ENCODE measurements at places on chromosomes 13 and 19. TPM values are rescaled to one million over a fixed set of nuclear protein-coding genes. Genes with fewer than 3 reads are reported as not detected.

CLEC17A gene
- not detected for total RNA-seq

DNA sequence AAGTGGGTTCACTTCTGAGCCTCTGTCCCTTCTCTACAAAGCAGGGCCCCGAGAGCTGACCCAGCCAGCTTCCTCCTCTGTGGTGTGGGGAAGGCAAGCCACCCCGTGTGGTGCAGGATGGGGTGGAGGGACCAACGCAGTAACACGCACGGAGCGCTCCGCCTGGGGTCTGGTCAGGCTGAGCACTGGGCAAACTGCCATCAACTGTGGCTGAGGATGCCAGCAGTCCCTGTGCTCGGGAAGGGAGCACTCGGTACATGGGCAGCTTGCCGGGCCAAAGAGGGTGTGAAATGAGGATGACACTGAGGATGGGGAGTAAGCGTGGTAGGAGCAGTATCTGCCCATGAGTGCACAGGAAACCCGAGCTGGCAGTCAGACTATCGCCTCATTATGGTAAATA lies 7.6 kb upstream of the GMIP start:
- ATAC-seq: no peak

FFAR2 gene
- total RNA-seq: 0.35 TPM

- ATAC-seq: no peak
These were observed 825 bp upstream of the CARM1 start for GRCh38 chr19:10870501-10870954.

DNA sequence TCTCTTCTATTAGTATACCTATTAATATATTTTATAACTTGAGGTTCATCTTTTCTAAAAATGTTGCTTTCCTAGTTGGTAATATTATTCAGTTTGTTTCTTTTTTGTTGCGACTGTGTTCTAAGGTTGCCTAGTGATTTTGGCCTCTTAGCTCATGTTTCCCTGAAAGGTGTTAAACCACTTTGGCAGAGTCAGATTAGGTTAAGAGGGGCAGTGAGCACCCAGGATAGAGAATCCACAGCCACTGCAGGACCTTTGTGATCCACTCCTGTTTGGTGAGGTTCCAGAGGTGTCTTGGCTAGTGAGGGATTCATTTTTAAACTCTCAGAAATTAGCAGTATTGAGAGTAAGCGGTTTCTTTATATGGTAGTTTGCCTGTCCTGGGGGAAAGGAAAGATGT lies 14.9 kb upstream of the GPR18 start:
- no peak for ATAC-seq

DNA sequence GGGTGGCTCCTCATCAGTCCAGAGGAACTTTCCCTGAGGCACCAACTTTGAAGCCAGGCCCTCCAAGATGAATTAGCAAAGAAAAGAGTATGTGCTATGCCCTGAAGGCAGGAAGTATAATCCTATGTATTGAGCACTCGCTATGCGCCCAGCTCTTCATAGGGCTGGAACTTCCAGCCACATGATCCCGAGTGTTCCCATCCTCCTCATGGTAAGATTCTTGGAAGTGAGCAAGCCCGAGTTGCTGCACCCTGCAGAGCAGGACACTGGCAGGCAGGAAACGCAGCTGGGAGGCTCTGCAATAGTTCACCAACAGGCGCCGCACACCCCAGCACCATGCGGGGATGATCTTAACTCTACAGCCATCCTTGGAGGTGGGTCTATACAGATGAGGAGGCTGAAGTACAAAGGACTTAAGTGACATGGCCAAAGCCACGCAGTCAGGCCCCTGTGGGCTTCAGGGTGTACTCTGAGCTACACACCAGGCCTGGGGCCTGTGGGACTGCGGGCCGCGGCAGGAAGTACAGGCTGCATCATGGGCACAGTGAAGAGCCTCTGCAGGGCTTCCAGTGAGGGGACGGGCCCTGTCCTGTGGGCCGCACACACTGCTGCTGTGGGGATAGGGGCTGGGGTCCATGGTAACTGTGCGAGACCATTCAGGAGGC lies 25.1 kb downstream of the C19orf47 start:
- no peak for ATAC-seq

- ATAC-seq: no peak
These were observed 17.1 kb downstream of the UCHL3 start for GRCh38 chr13:75566658-75567057.

GRCh38 chr13:26784704-26785639 lies 24.4 kb upstream of the GPR12 start:
- ATAC-seq: peak; percentile 63

GRCh38 chr19:45090034-45090433 lies 2.9 kb upstream of the PPP1R37 start:
- ATAC-seq: no peak

- no peak for ATAC-seq
These were observed 25.7 kb upstream of the WASF3 start for GRCh38 chr13:26531742-26532141.

SULT2B1 gene
- total RNA-seq: 0.93 TPM

DNA sequence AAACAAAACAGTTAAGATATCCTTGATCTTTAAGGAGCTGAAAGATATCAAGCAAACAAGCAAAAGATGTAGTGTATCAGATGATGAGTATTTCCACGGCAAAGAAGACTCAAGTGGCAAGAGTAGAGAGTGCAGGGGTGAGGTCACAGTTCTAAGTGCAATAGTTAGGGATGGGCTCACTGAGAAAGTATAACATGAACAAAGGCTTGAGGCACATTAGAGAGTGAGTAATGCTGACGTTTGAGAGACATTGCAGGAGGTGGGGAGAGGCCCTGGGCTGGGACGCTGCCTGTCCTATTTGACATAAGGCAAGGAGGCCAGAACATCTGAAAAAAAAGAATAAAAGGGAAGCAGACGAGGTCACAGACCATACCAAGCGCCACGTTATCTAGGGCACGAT lies 1.4 kb downstream of the DUXA start:
- no peak for ATAC-seq

F2RL3 gene
- total RNA-seq: 5.1 TPM

DNA sequence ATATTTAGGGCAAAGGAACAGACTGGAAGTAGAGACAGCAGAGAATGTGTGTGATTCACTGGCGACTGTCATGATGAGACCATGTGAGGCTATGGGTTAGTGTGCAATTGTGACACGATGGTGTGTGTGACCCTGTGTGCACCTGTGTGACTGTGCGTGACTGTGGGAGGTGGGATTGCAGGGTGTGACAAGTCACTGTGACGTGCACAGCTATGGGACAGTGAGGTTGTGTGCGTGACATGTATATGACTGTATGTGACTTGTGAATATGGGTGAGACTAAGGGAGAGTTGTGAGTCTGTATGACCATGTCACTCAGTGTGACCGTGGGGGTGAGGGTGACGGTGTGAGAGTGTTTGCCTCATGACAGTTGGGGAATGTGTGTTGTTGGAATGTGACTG lies 3.4 kb upstream of the GIPR start:
- ATAC-seq: no peak

- ATAC-seq: no peak
These were observed 132.1 kb downstream of the PCDH17 start for GRCh38 chr13:57763689-57764088.

NLRP4 gene
- total RNA-seq: not detected

CYP4F8 gene
- not detected for total RNA-seq

DNA sequence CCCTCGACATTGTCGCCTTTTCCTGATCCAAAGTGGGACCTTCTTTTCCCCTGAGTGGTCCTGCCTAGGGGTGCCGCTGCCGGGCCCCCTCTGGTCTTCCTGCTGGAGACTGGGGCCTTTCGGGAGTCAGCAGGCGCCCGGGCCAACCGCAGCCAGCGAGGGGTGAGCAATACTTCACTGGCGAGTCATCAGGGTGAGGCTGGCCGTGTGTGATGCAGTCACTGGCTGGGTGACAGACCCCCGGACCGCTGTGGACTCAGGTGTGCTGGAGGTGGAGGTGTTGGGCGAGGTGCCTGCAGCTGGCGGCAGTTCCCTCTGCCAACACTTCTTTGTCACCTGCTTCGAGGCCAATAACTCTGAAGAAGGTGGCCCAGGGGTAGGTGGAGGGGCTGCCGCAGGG lies 1.5 kb upstream of the CGB5 start:
- no peak for ATAC-seq

KLK12 gene
- total RNA-seq: 1.2 TPM

- ATAC-seq: no peak
These were observed 158.5 kb upstream of the KL start for GRCh38 chr13:32857689-32858088.

- peak; percentile 63 for ATAC-seq
These were observed 56.5 kb downstream of the GADD45B start for GRCh38 chr19:2532252-2533071.

GRCh38 chr19:56136362-56136761 lies 4.7 kb upstream of the ZNF444 start:
- ATAC-seq: no peak

ZNF256 gene
- 5.0 TPM for total RNA-seq

DCT gene
- 0.15 TPM for total RNA-seq

MRI1 gene
- total RNA-seq: 51.8 TPM

DNA sequence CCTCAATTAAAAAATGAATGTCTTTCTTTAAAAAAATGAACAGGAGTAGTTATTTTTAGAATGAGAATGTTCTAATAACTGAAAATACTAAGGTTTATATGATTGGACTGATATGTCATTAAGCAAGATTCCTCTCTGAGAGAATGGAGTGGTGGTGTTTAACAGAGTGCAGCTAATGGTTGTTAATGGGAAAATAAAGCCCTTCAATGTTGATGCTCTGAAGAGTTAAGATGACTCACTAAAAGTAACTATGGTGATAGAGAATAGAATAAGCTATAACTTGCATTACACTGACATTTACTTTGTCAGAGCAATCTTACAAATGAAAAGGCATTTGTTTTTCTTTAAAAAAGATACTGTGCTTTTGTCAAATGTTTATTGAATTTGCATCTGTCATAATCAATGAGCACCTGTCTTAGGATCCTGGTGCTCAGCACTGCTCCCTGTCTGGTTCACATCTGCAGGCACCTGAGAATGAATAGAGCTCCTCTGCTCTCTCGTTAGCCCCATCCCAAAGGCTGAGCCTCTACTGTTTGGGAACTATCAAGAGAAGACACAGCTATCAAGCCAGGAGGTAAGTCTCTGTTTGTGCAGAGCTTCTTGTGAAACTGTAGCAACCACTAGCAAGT lies 15.1 kb downstream of the PABPC3 start:
- ATAC-seq: no peak
